Stimulated activated CD4-positive, alpha-beta T cell treated with anti-CD3 and anti-CD28 coated beads, Interleukin-15, amount 100 ng/mL, for 1 hour (primary cell): ENCODE measurements at places on chromosomes 13 and 19.

DNA sequence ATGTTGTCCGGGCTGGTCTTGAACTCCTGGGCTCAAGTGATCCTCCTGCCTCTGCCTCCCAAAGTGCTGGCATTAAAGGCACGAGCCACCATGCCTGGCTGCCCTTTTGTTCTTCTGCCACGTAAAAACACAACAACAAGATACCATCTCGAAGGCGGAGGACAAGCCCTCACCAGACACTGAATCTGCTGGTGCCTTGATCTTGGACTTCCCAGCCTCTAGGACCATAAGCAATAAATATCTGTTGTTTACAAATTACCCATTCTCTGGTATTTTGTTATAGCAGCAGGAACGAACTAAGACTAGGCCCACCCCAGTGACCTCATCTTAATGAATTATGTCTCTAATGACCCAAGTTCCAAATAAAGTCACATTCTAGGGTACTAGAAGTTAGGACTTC, 128.4 kb upstream of the CACNA1A start:
- no peak for DNase-seq

GRCh38 chr13:29429286-29429900, 166.1 kb downstream of the SLC7A1 start:
- no peak for DNase-seq

DNA sequence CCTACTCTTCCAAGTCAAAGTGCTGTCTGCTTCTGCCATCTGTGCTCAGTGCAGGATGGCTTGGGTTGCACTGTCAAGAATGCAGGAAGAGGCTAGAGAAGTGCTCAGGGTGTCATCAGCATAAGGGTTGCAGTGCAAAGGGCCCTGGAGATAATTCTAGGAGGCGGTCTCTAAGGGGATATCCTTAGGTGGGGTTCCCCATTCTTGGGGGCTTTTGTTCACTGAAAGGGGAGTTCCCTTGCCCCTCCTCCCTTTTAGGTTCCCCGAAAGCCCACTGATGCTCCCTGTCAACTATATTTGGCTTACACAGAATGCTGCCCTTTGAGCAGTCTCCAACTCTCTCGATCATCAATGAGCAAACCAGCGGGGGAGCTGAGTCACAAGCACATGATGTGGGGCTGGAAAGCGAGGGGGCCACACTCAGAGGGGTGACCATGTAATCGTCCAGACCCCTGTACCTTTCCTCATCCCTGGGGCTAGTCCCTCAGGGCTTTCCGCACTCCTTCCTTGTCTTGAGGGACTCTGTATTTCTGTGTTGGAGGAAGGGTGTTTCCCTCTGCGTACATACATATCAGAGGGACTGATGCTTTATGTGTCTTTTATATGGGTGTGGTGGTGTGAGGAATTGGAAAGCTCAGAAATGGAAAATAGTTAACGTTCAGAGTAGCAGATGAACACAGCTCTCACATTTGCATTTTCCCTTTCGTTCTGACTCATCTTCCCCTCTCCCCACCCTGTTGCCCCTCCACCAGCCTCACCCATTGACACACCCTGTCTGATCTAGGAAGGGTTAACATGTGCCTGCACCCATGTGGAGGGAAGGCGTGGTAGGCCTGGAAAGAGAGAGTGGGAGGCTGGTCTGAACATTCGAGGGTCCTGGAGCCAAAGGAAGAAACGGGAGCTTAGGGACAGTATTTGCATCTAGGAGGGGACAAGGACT, 6.7 kb downstream of the ZBTB32 start:
- DNase-seq: no peak

DNA sequence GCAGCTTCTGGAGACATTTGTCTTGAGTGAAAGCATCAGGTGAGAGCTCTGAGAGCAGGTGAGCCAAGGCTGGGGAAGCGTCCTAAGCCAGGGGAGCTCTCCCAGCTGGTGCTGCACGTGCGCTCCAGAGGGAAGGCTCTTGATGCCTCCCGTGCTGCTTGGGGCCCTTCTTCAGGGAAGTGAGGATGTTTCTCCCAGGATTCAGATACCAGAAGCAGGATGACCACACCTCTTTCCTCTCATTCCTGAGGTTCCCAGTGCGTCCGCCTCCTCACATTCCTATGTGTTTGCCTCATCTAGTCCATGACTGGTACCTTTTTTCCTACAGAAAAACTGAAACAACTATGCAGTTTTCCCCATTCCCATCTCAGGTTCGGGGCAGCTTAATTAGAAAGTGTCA, 231.0 kb upstream of the IRS2 start:
- DNase-seq: no peak
